ENCODE measurements at places on chromosomes 12 and 14. TPM values are rescaled to one million over a fixed set of nuclear protein-coding genes. Genes with fewer than 3 reads are reported as not detected.

GRCh38 chr14:95464514-95464913 lies 51.9 kb downstream of the SYNE3 start:
- H3K4me1 ChIP-seq = peaks cover 28% of the 10 kb centered on the region
- H3K27me3 ChIP-seq = no peaks in the 10 kb centered on the region
- H3K27ac ChIP-seq = no peak overlapping the region
- no peak overlapping the region for H3K4me3 ChIP-seq

GRCh38 chr14:72701605-72702004 lies 192.3 kb downstream of the DPF3 start:
- DNase-seq = no peak
- H3K27ac ChIP-seq = no peak overlapping the region
- peaks cover 12% of the 10 kb centered on the region for H3K4me1 ChIP-seq
- no peaks in the 10 kb centered on the region for H3K36me3 ChIP-seq
- no peak overlapping the region for H3K4me3 ChIP-seq

- H3K4me1 ChIP-seq = peaks cover 46% of the 10 kb centered on the region
- H3K4me3 ChIP-seq = peak overlapping the region; percentile 83
- DNase-seq = no peak
- no peaks in the 10 kb centered on the region for H3K27me3 ChIP-seq
- peak overlapping the region; percentile 94 for H3K27ac ChIP-seq
Observed at GRCh38 chr12:12890543-12891079, 751 bp upstream of the GPRC5A start.

GRCh38 chr12:17016116-17016864 lies 410.3 kb upstream of the LMO3 start:
- H3K4me1 ChIP-seq = no peaks in the 10 kb centered on the region
- no peak overlapping the region for H3K27ac ChIP-seq
- no peak for DNase-seq
- no peaks in the 10 kb centered on the region for H3K27me3 ChIP-seq
- no peaks in the 10 kb centered on the region for H3K36me3 ChIP-seq
- H3K4me3 ChIP-seq = no peak overlapping the region

DNA sequence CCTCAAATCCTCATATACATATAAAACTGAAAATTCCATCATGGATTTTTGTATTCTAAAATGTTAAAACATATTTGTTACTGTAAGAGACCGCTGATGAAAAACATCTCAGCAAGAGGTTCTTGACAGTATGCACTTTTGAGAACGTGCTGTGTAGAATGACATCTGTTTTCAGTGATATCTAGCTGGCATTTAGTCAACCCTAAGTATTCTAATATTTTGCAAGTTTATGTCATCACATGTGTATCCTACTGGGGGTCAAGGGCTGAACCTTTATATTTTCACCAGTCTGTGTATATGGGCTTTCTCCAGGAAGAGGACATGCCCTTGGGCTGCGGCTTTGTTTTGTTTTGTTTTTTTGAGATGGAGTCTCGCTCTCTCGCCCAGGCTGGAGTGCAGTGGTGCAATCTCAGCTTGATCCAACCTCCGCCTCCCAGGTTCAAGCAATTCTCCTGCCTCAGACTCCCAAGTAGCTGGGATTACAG lies 22.0 kb upstream of the YARS2 start:
- H3K36me3 ChIP-seq = no peaks in the 10 kb centered on the region
- H3K27ac ChIP-seq = no peak overlapping the region
- peaks cover 28% of the 10 kb centered on the region for H3K27me3 ChIP-seq
- H3K4me1 ChIP-seq = no peaks in the 10 kb centered on the region

GRCh38 chr12:52515927-52516831 lies 4.0 kb downstream of the KRT5 start:
- H3K27me3 ChIP-seq = peaks cover 61% of the 10 kb centered on the region
- no peaks in the 10 kb centered on the region for H3K4me1 ChIP-seq
- no peaks in the 10 kb centered on the region for H3K36me3 ChIP-seq
- H3K27ac ChIP-seq = no peak overlapping the region
- H3K4me3 ChIP-seq = no peak overlapping the region

- H3K4me3 ChIP-seq = no peak overlapping the region
- H3K27ac ChIP-seq = no peak overlapping the region
- H3K36me3 ChIP-seq = no peaks in the 10 kb centered on the region
- H3K27me3 ChIP-seq = peaks cover 2% of the 10 kb centered on the region
- H3K4me1 ChIP-seq = peaks cover 2% of the 10 kb centered on the region
Observed at GRCh38 chr12:25894759-25895158, 63.7 kb upstream of the RASSF8 start.

DNA sequence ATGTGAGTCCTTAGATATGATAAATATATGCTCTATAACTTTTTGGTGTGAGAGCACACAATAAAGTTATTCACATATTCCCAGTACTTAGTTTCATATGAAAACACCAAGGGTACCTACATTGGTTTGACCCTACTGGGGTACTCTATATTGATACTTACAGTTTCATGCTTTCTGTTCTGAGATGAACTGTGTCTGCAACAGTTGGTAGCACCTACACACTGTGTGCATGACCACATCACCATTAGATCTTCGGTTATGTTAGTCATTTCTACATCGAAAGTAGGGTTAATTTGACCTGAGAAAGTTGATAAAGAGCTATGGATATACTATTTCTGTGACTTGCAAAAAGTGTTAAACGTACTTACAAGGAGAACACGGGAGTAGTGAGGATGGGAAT lies 337.2 kb downstream of the NPAS3 start:
- no peaks in the 10 kb centered on the region for H3K36me3 ChIP-seq
- no peaks in the 10 kb centered on the region for H3K4me1 ChIP-seq
- no peak for DNase-seq
- H3K27ac ChIP-seq = no peak overlapping the region
- no peak overlapping the region for H3K4me3 ChIP-seq

The TAS2R31 gene
- 4.9 TPM for total RNA-seq

The PRORP gene
- total RNA-seq = 31.1 TPM

The DBX2 gene
- total RNA-seq = not detected

- no peak for DNase-seq
- H3K27ac ChIP-seq = no peak overlapping the region
- H3K4me3 ChIP-seq = no peak overlapping the region
- H3K27me3 ChIP-seq = peaks cover 4% of the 10 kb centered on the region
- peaks cover 10% of the 10 kb centered on the region for H3K4me1 ChIP-seq
Observed at GRCh38 chr12:8077207-8077606, 4.9 kb upstream of the NECAP1 start.

GRCh38 chr12:12726555-12727093 lies 9.5 kb downstream of the CDKN1B start:
- peak overlapping the region; percentile 97 for H3K4me3 ChIP-seq
- no peaks in the 10 kb centered on the region for H3K27me3 ChIP-seq
- H3K36me3 ChIP-seq = peaks cover 15% of the 10 kb centered on the region
- H3K4me1 ChIP-seq = peaks cover 39% of the 10 kb centered on the region
- no peak for DNase-seq

DNA sequence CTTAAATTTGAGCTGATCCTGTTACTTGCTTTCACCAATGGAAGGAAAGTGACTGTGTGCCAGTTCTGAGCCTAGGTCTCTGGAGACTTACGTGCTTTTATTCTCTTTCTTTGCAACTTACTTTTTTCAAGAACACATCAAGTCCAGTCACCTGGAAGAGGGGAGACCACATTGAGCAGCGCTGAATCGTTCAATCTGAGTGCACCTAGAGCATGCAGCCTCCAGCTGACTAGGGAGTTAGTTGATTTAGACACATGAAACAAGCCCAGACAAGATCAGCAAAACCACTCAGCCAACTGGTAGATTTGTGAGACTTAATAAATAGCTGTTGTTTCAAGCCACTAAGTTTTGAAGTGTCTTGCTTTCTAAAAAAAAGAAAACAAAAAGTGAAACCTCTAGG lies 1014.8 kb upstream of the FBXO33 start:
- H3K27me3 ChIP-seq = no peaks in the 10 kb centered on the region
- no peak overlapping the region for H3K4me3 ChIP-seq
- no peaks in the 10 kb centered on the region for H3K36me3 ChIP-seq

DNA sequence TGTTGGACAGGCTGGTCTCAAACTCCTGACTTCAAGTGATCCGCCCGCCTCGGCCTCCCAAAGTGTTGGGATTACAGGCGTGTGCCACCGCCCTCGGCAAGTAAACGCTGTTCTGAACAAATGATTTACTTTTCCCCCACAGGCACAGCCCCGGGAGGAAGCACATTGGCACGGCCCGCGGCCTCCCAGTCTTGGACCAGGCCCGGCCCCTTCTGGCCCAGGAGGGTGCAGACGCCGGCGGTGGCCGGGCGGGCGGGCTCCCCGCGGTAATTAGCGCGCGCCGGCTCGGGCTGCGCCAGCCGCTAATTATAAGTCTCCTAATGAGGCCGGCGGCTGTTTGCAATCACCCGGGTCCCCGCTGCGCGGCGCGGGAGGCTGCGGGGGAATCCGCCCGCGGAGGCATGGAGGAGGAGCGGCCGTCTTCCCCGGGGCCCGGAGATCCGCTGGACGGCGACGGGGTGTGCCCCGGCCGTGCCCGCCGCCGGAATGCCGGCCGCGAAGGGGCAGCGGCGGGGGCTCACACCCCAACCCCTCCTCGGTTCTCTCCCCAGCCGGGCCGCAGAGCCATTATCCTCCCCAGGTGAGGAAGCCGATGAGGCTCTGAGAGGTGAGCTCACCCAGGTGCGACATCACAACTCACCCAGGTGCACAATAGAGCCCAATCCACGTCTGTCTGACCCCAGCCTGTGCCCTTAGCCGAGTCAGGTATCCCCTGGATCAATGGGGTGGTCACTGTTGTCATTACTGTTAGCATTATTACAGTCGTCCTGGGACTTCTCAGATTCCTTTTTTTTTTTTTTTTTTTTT lies 3.3 kb upstream of the POP5 start:
- peaks cover 5% of the 10 kb centered on the region for H3K27me3 ChIP-seq
- H3K27ac ChIP-seq = no peak overlapping the region
- H3K4me3 ChIP-seq = peak overlapping the region; percentile 68
- H3K36me3 ChIP-seq = no peaks in the 10 kb centered on the region
- peaks cover 34% of the 10 kb centered on the region for H3K4me1 ChIP-seq
- DNase-seq = no peak

- H3K4me1 ChIP-seq = no peaks in the 10 kb centered on the region
- no peak overlapping the region for H3K4me3 ChIP-seq
- no peak for DNase-seq
- no peaks in the 10 kb centered on the region for H3K36me3 ChIP-seq
- H3K27ac ChIP-seq = no peak overlapping the region
Observed at GRCh38 chr14:74309125-74310022, 6.6 kb upstream of the ABCD4 start.

The OR11H6 gene
- not detected for total RNA-seq

- no peaks in the 10 kb centered on the region for H3K36me3 ChIP-seq
- peak; percentile 88 for DNase-seq
- peaks cover 50% of the 10 kb centered on the region for H3K27me3 ChIP-seq
- no peak within 1 kb of the TSS for H3K27ac ChIP-seq
- peaks cover 17% of the 10 kb centered on the region for H3K4me1 ChIP-seq
Observed at GRCh38 chr12:6700646-6701051, at the start of gene PIANP. TSS of gene PIANP (minus strand) at chr12:6700815. CDS start at chr12:6698061, 2,754 bp downstream.

DNA sequence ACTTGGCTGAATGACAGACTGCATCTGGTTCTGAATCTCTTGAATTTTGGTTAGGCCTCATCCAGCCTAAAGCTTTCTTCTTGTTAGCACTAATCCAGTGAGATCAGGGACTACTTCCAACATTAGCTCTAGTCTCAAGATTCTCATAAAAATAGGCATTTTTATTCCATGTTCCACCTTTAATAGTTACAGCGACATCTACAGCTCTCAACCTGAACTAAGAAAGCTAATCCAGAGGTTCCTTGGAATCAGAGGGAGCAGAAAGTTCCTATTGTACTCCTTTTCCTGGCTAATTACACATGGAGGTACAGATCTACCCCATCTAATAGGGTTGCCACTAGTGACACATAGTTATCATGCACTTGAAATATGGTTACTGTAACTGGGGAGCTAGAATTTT lies 391.9 kb downstream of the RMST start:
- H3K36me3 ChIP-seq = no peaks in the 10 kb centered on the region
- DNase-seq = no peak
- H3K27ac ChIP-seq = no peak overlapping the region
- no peak overlapping the region for H3K4me3 ChIP-seq
- H3K4me1 ChIP-seq = no peaks in the 10 kb centered on the region

- H3K4me1 ChIP-seq = no peaks in the 10 kb centered on the region
- peaks cover 13% of the 10 kb centered on the region for H3K27me3 ChIP-seq
- no peak for DNase-seq
- no peak overlapping the region for H3K4me3 ChIP-seq
- H3K27ac ChIP-seq = no peak overlapping the region
- H3K36me3 ChIP-seq = no peaks in the 10 kb centered on the region
Observed at GRCh38 chr14:23653051-23653450, 16.9 kb downstream of the DHRS2 start.

The MORN3 gene
- total RNA-seq = 0.29 TPM

DNA sequence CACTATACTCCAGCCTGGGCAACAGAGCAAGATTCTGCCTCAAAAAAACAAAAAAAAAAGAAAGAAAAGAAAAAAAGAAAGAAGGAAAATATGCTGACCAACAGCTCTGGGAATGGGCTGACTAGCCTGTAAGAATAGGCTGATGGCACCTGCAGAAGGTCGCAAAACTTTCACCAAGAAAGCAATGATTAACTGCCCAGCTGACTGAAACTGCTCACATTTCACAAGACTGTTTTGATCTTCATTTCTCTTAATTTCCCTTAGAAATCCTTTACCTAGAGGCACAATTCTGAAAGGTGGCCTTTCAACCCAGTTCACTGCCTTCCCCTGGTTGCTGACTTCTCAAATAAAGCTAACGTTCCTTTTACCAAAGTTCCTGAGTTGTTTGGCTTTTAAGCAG lies 12.4 kb downstream of the BEST3 start:
- H3K36me3 ChIP-seq = no peaks in the 10 kb centered on the region
- peaks cover 52% of the 10 kb centered on the region for H3K4me1 ChIP-seq
- no peak overlapping the region for H3K4me3 ChIP-seq
- no peak for DNase-seq

GRCh38 chr12:107748472-107748871 lies 12.5 kb downstream of the PRDM4 start:
- no peak overlapping the region for H3K27ac ChIP-seq
- H3K4me1 ChIP-seq = peaks cover 2% of the 10 kb centered on the region
- peaks cover 40% of the 10 kb centered on the region for H3K36me3 ChIP-seq
- H3K27me3 ChIP-seq = no peaks in the 10 kb centered on the region
- H3K4me3 ChIP-seq = no peak overlapping the region

The TTC9 gene
- total RNA-seq = 0.99 TPM

DNA sequence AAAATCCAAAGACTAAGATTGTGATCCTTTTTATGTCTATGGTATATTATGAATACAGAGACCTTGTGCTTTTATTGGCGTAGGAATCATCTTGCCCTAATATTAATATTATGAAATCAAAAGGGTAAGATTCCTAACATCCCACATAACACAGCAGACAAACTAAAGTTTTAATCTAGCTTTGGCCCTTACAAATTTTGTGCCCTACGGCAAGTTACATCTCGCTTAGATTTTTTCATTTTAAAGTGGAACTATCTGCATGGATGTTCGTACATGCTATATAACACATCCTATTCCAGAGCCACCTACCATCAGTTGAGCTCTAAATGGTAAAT lies 217 bp upstream of the SMIM10L1 start:
- H3K27me3 ChIP-seq = no peaks in the 10 kb centered on the region
- no peak for DNase-seq
- H3K27ac ChIP-seq = peak overlapping the region; percentile 99
- peaks cover 47% of the 10 kb centered on the region for H3K4me1 ChIP-seq

The KRT84 gene
- total RNA-seq = not detected

The ZNF385A gene
- total RNA-seq = 12.7 TPM

The PLCZ1 gene
- not detected for total RNA-seq

GRCh38 chr12:63362166-63362565 lies 211.2 kb upstream of the AVPR1A start:
- H3K36me3 ChIP-seq = no peaks in the 10 kb centered on the region
- no peak overlapping the region for H3K4me3 ChIP-seq
- no peak overlapping the region for H3K27ac ChIP-seq
- H3K27me3 ChIP-seq = peaks cover 5% of the 10 kb centered on the region
- no peak for DNase-seq

GRCh38 chr12:55718015-55718414 lies 2.2 kb downstream of the BLOC1S1 start:
- peaks cover 51% of the 10 kb centered on the region for H3K4me1 ChIP-seq
- DNase-seq = no peak
- peak overlapping the region; percentile 70 for H3K27ac ChIP-seq
- peaks cover 2% of the 10 kb centered on the region for H3K27me3 ChIP-seq
